ENCODE measurements at places on chromosomes 11 and 22. TPM values are rescaled to one million over a fixed set of nuclear protein-coding genes. Genes with fewer than 3 reads are reported as not detected.

The PAX6 gene
- not detected for total RNA-seq

The FSHB gene
- not detected for total RNA-seq

DNA sequence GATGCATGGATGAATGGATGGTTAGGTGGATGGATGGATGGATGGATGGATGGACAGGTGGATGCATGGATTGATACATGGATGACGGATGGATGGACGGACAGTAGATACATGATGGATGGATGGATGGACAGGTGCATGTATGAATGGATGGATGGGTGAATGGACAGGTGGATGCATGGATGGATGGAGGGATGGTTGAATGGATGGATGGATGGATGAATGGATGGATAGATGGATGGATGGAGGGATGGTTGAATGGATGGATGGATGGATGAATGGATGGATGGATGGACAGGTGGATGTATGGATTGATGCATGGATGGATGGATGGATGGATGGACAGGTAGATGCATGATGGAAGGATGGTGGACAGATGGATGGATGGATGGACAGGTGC is 51.7 kb downstream of the MACROD1 start:
- no peak for DNase-seq

GRCh38 chr22:27393371-27393770 is 408.2 kb downstream of the MN1 start:
- no peak for DNase-seq

GRCh38 chr11:99979042-99979441 is 708.0 kb upstream of the ARHGAP42 start:
- no peak for DNase-seq

GRCh38 chr22:47780281-47780875 is 1017.9 kb downstream of the TBC1D22A start:
- no peak for DNase-seq

- DNase-seq, result no peak
Observed at GRCh38 chr22:38269466-38269865, 3.3 kb downstream of the TMEM184B start.

- peak; percentile 77 for DNase-seq
Observed at GRCh38 chr22:33853200-33854097, 66.8 kb downstream of the LARGE1 start.

- no peak for DNase-seq
Observed at GRCh38 chr11:117900720-117901440, 24.4 kb upstream of the FXYD6 start.

All from IMR-90 (cell line).